Endothelial cell of umbilical vein (primary cell): ENCODE measurements at places on chromosomes 5 and 9.

GRCh38 chr9:113463418-113464285 lies at the start of gene RGS3:
RGS3 (plus strand) TSS chr9:113463727; CDS start chr9:113463803, 76 bp downstream.
- no peaks in the 10 kb centered on the region for H3K4me1 ChIP-seq
- no peaks in the 10 kb centered on the region for H3K27me3 ChIP-seq
- DNase-seq = peak; percentile 48
- no peaks in the 10 kb centered on the region for H3K36me3 ChIP-seq
- H3K27ac ChIP-seq = no peak within 1 kb of the TSS
- H3K4me3 ChIP-seq = peak within 1 kb of the TSS; percentile 2

GRCh38 chr5:139844472-139845145 lies 49.0 kb downstream of the PSD2 start:
- H3K4me3 ChIP-seq = no peak overlapping the region
- H3K4me1 ChIP-seq = no peaks in the 10 kb centered on the region
- DNase-seq = peak; percentile 62
- H3K27ac ChIP-seq = no peak overlapping the region
- H3K36me3 ChIP-seq = no peaks in the 10 kb centered on the region

DNA sequence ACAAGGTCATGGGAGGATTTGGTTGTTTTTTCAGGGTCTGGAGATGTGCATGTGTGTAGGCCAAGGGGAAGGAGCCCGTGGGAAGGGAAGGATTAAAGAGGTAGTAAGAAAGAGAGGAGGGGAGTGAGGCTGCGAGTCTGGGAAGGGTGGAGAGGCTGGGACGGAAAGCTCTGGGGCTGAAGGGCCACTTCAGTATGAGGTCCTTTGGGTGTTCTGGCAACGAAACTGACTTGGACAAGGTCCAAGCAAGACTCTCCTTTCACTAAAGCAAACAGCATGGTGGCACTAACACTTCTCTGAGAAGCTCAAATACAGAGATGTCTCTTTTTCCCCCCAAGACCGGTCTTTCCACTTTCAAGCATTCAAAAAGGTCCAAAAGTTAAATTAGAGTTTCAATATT lies 394.5 kb downstream of the ARHGEF28 start:
- DNase-seq = no peak
- peaks cover 7% of the 10 kb centered on the region for H3K27me3 ChIP-seq
- no peaks in the 10 kb centered on the region for H3K4me1 ChIP-seq
- H3K36me3 ChIP-seq = no peaks in the 10 kb centered on the region
- H3K27ac ChIP-seq = no peak overlapping the region

DNA sequence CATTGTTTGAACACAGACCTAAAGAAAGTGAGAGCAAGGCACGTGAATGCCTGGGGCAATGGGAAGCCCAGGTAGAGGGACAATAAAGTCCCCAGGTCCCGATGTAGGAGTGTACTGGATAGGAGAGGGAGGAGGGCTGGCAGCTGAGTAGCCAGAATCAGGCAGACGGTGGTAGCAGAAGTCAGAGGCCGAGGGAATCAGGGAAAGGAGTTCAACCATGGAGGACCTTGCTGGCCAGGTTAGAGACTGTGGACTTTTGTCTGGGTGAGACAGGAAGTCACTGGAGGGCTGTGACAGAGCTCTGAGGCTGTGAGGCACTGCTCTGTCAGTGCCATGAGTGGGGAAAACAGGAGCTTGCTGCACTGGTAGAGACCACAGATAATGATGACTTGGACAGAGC lies 248.2 kb downstream of the EFNA5 start:
- H3K4me1 ChIP-seq = peaks cover 60% of the 10 kb centered on the region
- H3K36me3 ChIP-seq = no peaks in the 10 kb centered on the region
- H3K4me3 ChIP-seq = no peak overlapping the region
- no peak for DNase-seq
- peak overlapping the region; percentile 15 for H3K27ac ChIP-seq

DNA sequence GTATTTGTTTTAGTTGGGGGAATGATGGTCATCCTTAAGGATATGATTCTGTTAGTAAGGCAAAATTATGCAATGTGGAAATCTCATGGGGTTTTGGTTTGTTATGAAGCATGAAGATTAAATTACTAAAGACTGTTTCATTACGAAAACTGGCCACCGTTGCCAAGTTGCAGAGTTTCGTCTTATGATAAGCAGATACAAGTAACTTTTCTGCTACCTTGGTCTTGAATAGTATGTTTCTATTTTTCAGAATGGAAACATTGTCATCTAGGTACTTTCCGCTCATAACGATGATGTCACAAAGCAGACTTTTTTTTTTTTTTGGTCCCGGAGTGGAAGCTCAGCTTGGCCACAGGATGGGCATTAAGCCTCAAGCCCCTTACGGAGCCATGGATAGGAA lies 4.2 kb downstream of the CCNI2 start:
- no peak overlapping the region for H3K27ac ChIP-seq
- no peaks in the 10 kb centered on the region for H3K36me3 ChIP-seq
- no peaks in the 10 kb centered on the region for H3K27me3 ChIP-seq
- H3K4me3 ChIP-seq = no peak overlapping the region
- no peak for DNase-seq
